ENCODE measurements at places on chromosomes 7 and 10.
A peak's percentile ranks its signal among the peaks of the same experiment; 100 is the strongest.

DNA sequence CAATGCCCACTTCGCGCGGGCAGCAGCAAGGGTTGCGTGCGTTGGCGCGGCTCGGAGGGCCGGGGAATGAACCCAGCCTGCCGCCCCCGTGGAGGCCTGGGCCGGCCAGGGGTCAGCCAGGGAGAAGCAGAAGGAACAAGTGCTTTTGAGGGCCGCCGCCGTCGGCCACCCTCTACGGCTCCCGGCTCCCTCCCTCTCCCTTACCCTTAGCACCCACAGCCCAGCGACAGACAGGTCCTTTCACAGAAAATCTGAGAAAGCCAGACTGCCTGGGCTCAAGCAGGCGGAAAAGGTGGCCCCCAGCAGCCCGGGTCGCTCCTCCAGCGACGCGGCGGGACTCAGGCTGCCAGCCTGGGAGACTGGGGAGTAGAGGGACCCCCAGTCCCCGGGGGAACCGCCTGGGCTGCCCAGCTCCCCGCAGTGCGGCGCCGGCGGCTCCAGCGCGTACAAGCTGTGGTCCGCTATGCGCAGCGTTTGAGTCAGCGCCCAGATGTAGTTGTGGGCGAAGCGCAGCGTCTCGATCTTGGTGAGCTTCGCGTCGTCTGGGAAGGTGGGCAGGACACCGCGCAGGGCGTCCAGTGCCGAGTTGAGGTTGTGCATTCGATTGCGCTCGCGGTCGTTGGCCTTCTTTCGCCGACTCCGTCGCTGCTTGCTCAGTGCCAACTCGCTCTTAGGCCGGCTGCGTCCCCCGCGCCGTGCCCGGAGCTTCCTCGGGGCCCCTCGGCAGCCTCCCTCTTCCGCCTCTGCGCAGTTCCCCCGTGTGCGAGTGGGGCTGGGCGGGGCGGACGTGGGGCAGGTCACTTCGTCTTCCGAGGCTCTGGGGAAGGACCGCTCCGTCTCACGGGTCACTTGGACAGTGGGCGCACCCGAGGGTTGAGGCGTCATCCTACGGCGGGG lies 815 bp downstream of the NEUROG3 start:
- peak; percentile 15 for DNase-seq

- no peak for DNase-seq
Observed at GRCh38 chr10:75926763-75927162, 495.3 kb downstream of the LRMDA start.

GRCh38 chr7:158683541-158683940 lies 21.1 kb downstream of the NCAPG2 start:
- no peak for DNase-seq

DNA sequence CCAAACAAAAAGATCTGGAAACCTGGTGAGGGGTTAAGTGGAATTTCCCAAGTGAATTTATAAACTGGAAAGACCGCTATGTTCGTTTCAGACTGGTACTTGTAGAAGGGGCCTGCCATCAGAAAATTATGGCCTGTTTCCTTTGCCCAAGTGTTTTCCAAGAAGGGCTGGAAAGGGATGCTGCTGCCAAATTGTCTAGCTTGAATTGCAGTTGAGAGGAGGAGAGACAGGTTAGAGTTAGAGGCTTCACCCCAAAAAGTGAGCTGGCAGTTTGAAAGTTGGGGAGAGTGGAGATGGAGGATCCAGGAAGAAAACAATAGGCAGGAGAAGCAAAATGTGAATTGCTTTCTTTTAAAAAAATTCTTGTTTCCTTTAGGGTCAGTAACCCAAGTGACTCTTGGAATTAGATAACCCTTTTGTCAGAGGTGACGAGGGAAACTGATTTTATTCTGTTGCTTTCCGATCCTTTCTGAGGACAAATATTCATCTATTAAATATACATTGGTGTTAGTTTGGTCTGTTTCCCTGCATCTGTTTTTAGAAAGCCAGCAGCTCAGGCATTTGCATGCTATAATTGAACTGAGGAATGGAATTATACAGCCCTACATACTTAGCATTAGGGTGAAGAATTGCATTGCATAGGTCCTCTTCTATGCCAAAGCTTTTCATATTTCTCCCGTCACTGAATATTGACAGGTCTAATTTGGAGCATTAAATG lies 82.5 kb upstream of the PRR15 start:
- no peak for DNase-seq

GRCh38 chr10:2990764-2991163 lies 76.6 kb upstream of the PFKP start:
- DNase-seq = no peak

- DNase-seq = no peak
Observed at GRCh38 chr7:51346126-51346525, 29.5 kb upstream of the COBL start.

GRCh38 chr10:80622153-80622552 lies 84.5 kb downstream of the SH2D4B start:
- DNase-seq = no peak

- DNase-seq = no peak
Observed at GRCh38 chr7:129993275-129993674, 40.5 kb upstream of the UBE2H start.

- DNase-seq = no peak
Observed at GRCh38 chr10:133461841-133462240, 8.1 kb downstream of the SCART1 start.

GRCh38 chr10:44725404-44725803 lies 185.7 kb upstream of the TMEM72 start:
- DNase-seq = no peak

- no peak for DNase-seq
Observed at GRCh38 chr10:58017719-58018367, 249.9 kb downstream of the IPMK start.

DNA sequence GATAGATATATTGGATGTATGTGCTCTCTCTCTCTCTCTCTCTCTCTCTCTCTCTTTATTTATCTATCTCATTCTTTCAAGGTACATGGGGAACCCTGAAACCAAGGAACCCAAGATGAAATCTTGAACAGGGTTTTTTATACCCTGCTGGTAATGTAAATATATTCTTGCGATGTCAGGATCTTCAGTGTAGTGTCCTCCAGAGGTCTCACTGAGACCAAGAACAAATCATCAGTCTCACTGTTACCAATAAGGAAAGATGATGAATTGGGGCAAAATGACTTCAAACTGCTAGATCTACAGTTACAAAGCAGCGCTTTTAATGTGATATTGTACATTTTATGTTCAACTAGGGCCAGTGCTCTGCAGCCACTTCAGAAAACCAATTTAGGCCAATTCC lies 423.5 kb downstream of the ANKRD7 start:
- no peak for DNase-seq

GRCh38 chr7:45220846-45221618 lies 63.4 kb downstream of the RAMP3 start:
- no peak for DNase-seq

DNA sequence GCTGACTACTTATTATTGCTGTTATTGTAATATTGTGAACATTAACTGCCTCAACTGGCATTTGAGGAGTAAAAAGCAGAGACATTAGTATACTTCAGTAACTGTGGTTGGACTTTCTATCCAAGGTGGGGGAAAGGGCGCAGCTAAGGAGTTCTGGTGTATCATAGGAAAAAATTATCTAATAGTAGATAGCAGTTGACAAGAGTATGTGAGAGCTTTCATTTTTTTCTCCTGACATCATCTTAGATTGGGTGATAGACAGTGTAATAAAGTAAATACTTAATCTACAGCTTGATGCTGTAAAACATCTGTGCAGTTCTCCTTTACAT lies 68.9 kb downstream of the PHTF2 start:
- DNase-seq = no peak

DNA sequence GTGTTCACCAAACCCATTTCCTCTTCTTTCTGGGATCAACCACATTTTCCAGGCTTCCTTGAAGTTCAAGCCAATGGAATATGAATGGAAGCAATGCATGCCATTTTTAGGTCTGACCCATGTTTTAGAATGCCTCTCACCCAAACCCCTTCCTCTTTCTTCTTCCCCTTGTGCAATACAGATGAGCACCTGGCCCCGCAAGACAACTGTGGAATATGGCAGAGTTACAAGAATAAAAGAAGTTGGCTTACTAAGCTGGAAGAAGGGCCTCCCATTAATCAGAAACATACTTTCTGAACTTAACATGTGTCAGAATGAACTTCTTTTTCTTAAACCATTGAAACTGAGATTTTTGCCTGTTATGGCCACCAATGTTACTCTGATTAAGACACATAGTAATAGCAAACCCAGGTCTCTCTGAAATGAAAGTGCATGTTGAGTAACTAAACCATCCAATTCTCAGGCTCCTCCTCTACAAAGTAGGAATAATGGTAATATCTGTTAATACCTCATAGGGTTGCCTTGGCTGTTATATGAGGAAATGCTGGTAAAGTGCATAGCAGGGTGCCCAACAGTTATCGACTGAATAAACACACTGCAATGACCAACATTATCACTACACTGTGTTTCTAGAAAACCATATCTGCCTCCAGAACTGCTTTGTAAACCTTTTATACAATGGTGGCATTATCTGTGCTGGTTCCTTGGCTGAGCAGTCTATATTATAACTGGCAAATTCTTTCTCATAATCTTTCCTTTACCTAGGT lies 382.2 kb upstream of the NRP1 start:
- no peak for DNase-seq

GRCh38 chr10:114043532-114044246 lies at the start of gene ADRB1:
Gene ADRB1, plus strand, starts transcription at chr10:114043866. Its CDS starts 267 bp downstream, at chr10:114044133.
- DNase-seq = no peak

DNA sequence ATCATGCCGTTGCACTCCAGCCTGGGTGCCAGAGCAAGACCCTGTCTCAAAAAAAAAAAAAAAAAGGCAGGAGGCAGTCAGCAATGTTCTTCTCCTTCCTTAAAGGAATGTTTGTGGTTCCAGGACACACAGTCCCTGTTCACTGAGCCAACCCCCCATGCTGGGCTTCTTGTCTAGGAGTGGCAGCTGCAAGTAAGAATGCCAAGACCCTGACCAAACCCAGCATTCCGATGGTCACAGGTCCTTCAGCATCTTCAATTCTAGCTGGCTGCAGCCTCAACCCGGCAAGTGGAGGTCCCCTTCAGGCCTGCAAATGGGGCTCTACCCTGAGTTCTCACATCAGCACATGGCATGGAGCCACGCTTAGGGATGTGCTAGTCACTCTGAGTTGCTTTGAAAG lies 38.2 kb upstream of the CUX1 start:
- DNase-seq = no peak

GRCh38 chr10:34537629-34538231 lies 277.4 kb downstream of the PARD3 start:
- DNase-seq = no peak

DNA sequence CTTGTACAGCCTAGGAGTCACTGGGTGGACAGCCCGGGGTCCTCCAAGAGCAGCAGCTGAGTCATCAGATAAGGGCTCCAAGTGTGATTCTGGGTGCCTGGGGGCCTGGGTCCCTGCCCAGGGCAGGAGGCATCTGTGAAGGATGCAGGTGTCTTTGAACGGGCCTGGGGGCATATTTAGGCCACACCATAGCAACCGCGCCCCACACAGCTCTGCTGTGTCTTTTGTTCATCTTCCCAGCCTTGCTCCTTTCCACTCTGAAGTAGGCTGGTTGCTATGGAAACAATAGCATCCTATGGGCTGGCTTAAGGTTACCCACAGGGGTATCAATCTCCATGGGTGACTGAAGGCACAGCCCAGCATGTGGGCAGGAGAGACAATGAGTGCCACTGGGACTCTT lies 324.7 kb downstream of the TCERG1L start:
- no peak for DNase-seq

GRCh38 chr10:8543361-8544056 lies 489.0 kb downstream of the GATA3 start:
- no peak for DNase-seq

DNA sequence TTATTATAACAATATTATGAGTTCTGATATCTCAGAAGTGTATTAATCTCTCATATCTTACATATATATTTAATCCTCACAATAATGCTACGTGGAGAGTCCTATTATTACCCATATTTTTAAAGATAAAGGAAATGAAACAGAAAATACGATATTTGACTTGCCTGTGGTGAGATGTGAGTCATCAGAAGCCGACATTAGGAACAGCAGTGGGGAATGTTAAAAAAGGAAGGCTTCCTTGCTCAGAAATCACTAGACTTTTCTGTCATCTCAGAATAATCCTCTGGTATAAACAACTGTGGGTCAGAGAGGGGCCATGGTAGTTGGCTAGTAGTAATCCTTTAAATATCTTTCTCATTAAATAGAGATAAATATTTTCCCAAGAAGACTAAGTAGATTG lies 402.3 kb upstream of the PCDH15 start:
- DNase-seq = no peak

GRCh38 chr10:3407208-3407607 lies 234.6 kb upstream of the PITRM1 start:
- no peak for DNase-seq

DNA sequence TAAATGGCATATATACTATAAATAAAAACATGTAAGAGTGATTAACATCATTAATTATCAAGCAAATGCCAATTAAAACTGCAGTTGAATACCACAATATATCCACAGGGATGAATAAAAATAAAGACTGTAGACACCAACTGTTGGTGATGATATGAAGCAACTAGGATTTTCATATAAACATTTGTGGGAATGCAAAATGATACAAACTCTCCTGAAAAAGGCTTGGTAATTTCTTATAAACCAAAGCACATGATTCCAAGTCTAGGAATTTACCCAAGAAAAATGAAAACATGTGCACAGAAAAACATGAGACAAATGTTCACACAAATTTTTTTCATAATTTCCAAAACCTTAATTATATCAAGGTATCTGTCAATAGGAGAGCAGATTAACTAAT lies 448.1 kb downstream of the ETV1 start:
- no peak for DNase-seq

DNA sequence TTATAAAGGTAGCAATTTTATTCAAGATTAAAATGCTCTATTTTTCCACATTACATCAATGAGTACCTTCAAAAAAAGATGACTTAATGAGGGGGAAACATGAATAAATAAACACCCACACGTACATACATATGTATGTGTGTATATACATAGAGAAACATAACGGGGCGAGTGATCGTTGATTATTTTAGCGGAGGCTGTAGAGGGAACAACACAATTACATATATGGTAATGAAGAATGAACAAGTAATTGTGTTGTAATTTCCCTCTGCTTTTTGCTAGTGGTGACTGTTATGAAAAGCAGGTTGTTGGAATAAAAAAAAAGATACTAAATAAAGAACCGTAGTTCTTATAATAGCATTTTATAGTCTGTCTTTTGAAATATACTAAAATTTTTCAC lies 63.2 kb downstream of the CACNB2 start:
- no peak for DNase-seq

- no peak for DNase-seq
Observed at GRCh38 chr7:33055158-33055557, 7.4 kb downstream of the NT5C3A start.

GRCh38 chr7:74173074-74173473 lies 1.1 kb upstream of the EIF4H start:
- no peak for DNase-seq

- DNase-seq = no peak
Observed at GRCh38 chr10:127123626-127124025, 72.8 kb downstream of the INSYN2A start.

- no peak for DNase-seq
Observed at GRCh38 chr7:106952658-106953231, 87.7 kb downstream of the PIK3CG start.

- no peak for DNase-seq
Observed at GRCh38 chr7:91375378-91375777, 111.1 kb downstream of the FZD1 start.
